ENCODE measurements at places on chromosomes 12 and 14. TPM values are rescaled to one million over a fixed set of nuclear protein-coding genes. Genes with fewer than 3 reads are reported as not detected.

FLRT2 gene
- total RNA-seq = 0.43 TPM

HOTAIR gene
- 1.6 TPM for total RNA-seq

COPZ1 gene
- 129 TPM for total RNA-seq

HOXC10 gene
- 4.5 TPM for total RNA-seq

CLEC14A gene
- not detected for total RNA-seq

BHLHE41 gene
- 3.2 TPM for total RNA-seq

GRCh38 chr12:21677622-21678277, 20.1 kb upstream of the LDHB start:
- no peak overlapping the region for H3K27ac ChIP-seq
- H3K27me3 ChIP-seq = no peaks in the 10 kb centered on the region
- DNase-seq = no peak
- H3K4me1 ChIP-seq = no peaks in the 10 kb centered on the region
- H3K4me3 ChIP-seq = no peak overlapping the region

- no peak for DNase-seq
- no peak overlapping the region for H3K27ac ChIP-seq
- H3K36me3 ChIP-seq = no peaks in the 10 kb centered on the region
- no peaks in the 10 kb centered on the region for H3K4me1 ChIP-seq
- H3K27me3 ChIP-seq = no peaks in the 10 kb centered on the region
Measured at GRCh38 chr12:3218228-3219171, 141.3 kb downstream of the TSPAN9 start.

DNA sequence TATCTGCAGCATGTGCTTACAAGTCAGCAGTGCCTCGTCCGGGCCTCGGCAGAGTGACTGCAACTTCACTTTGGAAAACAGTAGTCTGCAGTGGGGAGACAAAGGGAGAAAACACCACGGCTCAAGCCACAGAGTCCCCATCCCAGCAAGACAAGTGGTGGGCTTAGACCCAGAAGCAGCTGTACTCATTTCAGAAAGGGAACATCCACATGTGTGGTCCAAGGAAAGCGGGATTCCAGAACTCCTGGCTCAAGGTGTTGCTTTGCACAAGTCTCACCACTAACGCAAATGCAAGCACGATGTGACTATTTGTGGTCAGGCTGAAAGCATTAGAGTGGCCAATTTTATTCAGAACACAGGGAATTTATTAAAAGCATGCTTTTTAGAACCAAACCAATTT, 198.3 kb downstream of the TTC7B start:
- H3K36me3 ChIP-seq = no peaks in the 10 kb centered on the region
- H3K27ac ChIP-seq = no peak overlapping the region
- no peak for DNase-seq
- H3K4me1 ChIP-seq = no peaks in the 10 kb centered on the region
- H3K4me3 ChIP-seq = no peak overlapping the region

DNA sequence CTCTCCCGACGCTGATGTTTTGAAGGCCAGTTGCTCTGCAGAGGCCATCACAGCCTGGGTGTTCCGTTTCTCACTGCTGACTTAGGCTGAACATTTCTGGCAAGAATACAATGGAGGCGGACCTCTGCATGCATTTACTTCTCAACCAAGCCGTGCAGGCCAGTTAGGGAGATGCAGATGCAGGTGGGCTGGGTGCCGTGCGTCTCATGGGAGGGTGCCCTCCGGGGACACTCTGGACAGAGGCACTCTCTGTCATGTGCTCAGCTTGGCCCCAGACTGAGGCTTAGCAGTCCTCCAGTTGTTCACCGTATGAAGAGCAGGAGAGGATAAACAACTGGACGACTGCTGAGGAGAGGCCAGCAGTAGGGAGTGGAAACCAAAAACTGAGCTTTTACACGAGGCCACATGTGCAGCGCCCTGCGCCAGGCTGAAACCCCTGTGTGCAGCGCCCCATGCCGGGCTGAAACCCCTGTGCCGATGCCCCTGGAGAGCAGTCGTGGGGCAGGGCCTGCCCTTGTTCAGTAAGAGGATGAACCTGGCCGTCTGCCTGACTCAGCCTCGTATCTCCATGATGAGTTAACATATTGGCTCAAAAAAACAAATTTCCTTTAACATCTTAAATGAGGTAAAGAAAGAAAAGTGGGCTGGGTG, 32.3 kb downstream of the DDX51 start:
- H3K4me1 ChIP-seq = no peaks in the 10 kb centered on the region
- H3K27ac ChIP-seq = no peak overlapping the region
- H3K27me3 ChIP-seq = no peaks in the 10 kb centered on the region
- DNase-seq = no peak

GRCh38 chr12:8033153-8034044, 883 bp downstream of the FOXJ2 start:
- H3K4me1 ChIP-seq = peaks cover 27% of the 10 kb centered on the region
- H3K27me3 ChIP-seq = no peaks in the 10 kb centered on the region
- peak overlapping the region; percentile 69 for H3K27ac ChIP-seq
- peak overlapping the region; percentile 93 for H3K4me3 ChIP-seq

DNA sequence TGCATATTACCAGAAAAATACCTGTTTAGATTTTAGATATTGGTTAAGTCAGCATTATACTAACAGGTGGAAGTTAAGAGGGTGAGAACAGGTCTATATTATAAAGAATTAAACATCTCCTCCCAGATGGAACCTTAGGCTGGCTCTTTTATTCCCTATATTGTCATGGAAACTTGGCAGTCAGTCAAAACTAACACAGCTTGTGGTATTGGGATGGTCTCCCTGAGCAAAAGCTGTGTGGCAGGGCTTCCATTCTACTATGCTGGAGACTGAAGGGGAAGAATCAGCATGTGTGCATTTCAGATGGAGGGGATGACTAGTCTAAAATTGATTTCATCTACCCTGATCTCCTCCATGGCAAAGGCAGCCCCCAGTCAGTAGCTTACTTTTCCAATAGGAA, 66.7 kb downstream of the SMOC1 start:
- DNase-seq = no peak
- no peak overlapping the region for H3K27ac ChIP-seq
- H3K4me1 ChIP-seq = peaks cover 36% of the 10 kb centered on the region
- H3K4me3 ChIP-seq = no peak overlapping the region

DNA sequence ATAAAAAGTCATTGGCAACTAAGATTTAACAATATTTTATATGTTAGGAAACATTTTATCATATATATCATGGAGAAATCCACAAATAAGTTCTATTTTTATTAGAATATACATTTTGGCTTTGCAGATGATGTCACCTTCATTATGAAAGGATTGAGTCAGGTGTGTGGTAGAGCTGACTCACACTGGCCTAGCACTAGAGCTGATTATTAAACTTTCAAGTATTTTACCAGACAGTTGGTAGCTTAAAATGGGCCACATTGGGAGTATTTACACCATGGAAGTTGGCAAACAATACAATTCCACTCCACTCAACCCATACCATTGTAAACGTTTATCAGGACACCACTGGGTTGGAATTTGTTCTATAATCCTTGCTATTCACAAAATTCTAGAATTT, 1036.6 kb downstream of the TRHDE start:
- H3K27ac ChIP-seq = no peak overlapping the region
- H3K4me3 ChIP-seq = no peak overlapping the region
- no peak for DNase-seq
- H3K27me3 ChIP-seq = no peaks in the 10 kb centered on the region

- H3K27me3 ChIP-seq = no peaks in the 10 kb centered on the region
- DNase-seq = no peak
- no peak overlapping the region for H3K27ac ChIP-seq
- no peaks in the 10 kb centered on the region for H3K4me1 ChIP-seq
Measured at GRCh38 chr12:46401662-46402061, 29.1 kb upstream of the SLC38A2 start.

DNA sequence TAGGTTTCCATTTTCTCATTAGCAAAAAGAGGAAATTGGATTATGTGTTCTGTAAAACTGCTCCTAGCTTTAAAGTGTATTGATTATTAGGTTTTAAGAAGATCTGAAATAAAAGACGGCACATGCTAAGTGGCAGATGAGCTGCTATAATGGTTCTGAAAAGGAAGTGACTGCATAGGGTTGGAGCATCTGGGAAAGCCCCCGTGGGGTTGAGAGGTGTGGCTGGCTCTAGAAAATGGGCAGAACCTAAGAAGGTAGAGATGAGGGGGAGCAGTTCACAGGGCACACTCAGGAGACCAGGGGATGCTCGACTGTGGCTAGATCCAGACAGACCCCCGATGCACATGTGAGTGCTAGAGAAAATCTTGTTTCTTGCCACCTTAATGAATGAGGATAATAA, 1.9 kb downstream of the IFNG-AS1 start:
- H3K4me1 ChIP-seq = no peaks in the 10 kb centered on the region
- no peaks in the 10 kb centered on the region for H3K36me3 ChIP-seq
- no peaks in the 10 kb centered on the region for H3K27me3 ChIP-seq
- H3K4me3 ChIP-seq = no peak overlapping the region

DNA sequence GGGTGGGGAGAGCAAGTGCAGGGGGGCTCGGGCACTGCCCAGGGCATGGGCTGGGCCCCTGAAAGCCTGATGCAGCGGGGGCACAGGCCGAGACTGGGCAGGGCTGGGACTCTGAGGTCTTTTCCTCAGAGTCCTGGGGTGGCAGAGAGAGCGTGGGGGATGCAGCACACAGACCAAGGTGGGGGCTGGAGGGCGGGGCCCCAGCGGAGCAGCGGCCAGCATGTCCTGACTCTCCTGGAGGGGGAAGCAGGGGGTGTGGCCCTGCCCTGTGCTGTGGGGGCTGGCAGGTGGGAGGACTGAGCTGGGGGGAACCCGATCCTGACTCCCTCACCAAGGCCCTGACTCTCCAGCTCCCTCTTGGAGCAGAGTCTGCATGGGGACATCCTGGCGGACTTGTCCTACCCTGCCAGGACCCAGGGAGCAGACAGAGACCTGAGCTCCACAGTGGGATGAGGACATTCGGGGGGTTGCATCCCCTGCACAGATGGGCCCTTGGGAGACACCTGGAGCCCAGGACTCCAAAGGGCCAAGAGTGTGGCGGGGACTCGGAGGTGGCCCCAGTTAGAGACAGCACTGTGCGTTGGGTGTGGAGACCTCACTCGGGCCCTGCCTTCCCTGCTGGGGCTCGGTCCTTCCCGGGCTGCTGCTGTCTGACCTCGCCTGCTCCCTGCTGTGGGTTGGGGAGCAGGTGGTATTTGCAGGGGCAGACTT, 326.1 kb downstream of the TMEM121 start:
- H3K36me3 ChIP-seq = no peaks in the 10 kb centered on the region
- H3K4me1 ChIP-seq = no peaks in the 10 kb centered on the region
- H3K27ac ChIP-seq = no peak overlapping the region
- H3K27me3 ChIP-seq = no peaks in the 10 kb centered on the region

DNA sequence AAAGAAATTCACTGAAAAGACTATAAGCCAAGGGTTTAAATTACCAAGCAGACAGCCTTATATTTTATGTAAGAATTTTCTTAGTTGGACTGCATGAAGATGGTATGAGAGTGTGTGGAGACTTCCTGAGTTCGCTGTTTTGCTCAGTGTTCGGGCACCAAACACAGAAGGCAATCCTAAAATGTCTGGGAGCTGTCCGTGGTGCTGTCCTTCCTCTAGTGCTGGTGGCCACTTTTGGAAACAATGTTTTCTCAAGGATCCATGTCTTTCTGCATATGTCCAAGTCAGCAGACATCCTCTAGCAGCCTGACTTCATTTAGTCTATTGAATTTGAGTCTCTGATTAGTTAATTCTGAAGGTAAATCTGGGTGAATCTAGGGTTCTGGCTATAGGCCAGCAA, 135.8 kb downstream of the SLC8A3 start:
- no peak overlapping the region for H3K27ac ChIP-seq
- peaks cover 12% of the 10 kb centered on the region for H3K4me1 ChIP-seq
- no peak overlapping the region for H3K4me3 ChIP-seq
- no peaks in the 10 kb centered on the region for H3K27me3 ChIP-seq

- no peak overlapping the region for H3K27ac ChIP-seq
- no peaks in the 10 kb centered on the region for H3K36me3 ChIP-seq
- H3K4me3 ChIP-seq = no peak overlapping the region
- no peak for DNase-seq
- peaks cover 30% of the 10 kb centered on the region for H3K4me1 ChIP-seq
Measured at GRCh38 chr12:62995097-62995496, 60.1 kb upstream of the PPM1H start.

DNA sequence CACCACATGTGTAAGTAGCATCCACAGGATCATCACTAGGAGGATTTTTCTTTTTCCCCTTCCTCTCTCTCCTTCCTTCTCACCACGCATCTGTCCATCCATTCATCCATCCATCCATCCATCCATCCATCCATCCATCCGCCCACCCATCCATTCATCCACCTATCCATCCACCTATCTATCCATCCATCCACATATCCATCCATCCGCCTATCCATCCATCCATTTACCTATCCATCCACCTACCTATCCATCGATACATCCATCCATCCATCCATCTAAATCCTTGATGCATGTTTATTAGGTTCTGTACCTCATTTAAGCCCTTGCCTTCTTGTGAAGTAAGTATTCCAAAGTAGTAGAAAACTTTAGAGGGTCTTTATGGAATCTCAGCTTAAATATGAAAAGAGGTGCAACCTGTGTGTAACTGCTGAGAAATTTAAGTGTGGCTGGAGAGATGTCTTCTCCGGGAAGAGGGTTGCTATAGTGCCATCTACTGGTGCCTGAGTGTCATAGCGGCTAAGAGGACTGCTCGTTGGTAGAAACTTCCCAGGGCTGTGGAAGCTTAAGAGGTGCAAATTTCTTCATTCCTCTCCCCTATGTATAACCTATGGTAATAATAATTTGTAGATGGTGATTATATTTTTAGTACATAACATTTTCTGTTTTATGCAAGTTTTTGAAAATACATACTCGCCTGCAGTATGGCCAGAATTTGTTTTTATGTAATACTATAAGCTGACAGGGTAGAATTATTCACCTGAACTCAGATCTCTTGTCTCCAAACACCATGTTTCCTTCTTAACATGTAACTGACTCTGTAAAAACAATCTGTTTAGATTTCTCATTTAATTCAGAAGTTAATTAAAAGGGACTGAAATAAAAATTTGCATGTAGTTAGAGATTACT, 46.0 kb downstream of the MYO1H start:
- H3K4me3 ChIP-seq = no peak overlapping the region
- DNase-seq = no peak
- no peaks in the 10 kb centered on the region for H3K36me3 ChIP-seq

GRCh38 chr12:130976171-130976720, 22.5 kb downstream of the ADGRD1 start:
- no peak overlapping the region for H3K27ac ChIP-seq
- no peak overlapping the region for H3K4me3 ChIP-seq
- H3K27me3 ChIP-seq = no peaks in the 10 kb centered on the region
- no peaks in the 10 kb centered on the region for H3K36me3 ChIP-seq
- no peak for DNase-seq

DNA sequence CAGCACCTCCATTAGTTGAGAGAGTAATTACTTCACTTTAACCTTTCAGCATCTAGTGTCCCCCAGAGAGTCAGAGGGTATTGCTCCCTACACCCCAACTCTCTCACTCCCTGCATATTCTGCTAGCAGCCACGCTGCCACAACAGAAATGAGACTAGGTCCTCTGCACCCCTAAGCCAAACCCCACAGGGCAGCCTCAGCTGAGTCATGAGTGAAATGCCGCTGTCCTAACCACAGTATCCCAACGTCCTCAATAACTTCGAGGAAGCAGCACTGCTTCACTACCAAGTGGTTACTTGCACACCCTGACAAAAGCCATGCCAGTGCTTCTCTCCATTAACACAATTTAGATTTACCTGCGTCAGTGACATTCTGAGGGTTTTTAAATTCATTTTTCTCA, 6.9 kb upstream of the LYZ start:
- no peak overlapping the region for H3K4me3 ChIP-seq
- no peak for DNase-seq
- H3K4me1 ChIP-seq = peaks cover 73% of the 10 kb centered on the region

GRCh38 chr12:27709932-27710591, 570 bp upstream of the MRPS35 start:
- H3K4me3 ChIP-seq = peak overlapping the region; percentile 73
- no peaks in the 10 kb centered on the region for H3K4me1 ChIP-seq
- no peaks in the 10 kb centered on the region for H3K36me3 ChIP-seq

Data from Caco-2 (cell line).